ENCODE measurements at places on chromosomes 6 and 20.
A peak's percentile ranks its signal among the peaks of the same experiment; 100 is the strongest.

GRCh38 chr6:11953641-11954040 lies 58.5 kb upstream of the HIVEP1 start:
- no peak for DNase-seq

- no peak for DNase-seq
These were observed 13.4 kb downstream of the PTK7 start for GRCh38 chr6:43089467-43089866.

GRCh38 chr6:44701637-44702101 lies 314.2 kb downstream of the CDC5L start:
- DNase-seq = peak; percentile 71

GRCh38 chr6:45371924-45372573 lies 5.7 kb downstream of the SUPT3H start:
- DNase-seq = no peak

- no peak for DNase-seq
These were observed 814.4 kb downstream of the TENT5A start for GRCh38 chr6:80938131-80938530.

- no peak for DNase-seq
These were observed 17.5 kb downstream of the MMP24 start for GRCh38 chr20:35243986-35244385.

- no peak for DNase-seq
These were observed 52.7 kb downstream of the RPP21 start for GRCh38 chr6:30397697-30398096.

DNA sequence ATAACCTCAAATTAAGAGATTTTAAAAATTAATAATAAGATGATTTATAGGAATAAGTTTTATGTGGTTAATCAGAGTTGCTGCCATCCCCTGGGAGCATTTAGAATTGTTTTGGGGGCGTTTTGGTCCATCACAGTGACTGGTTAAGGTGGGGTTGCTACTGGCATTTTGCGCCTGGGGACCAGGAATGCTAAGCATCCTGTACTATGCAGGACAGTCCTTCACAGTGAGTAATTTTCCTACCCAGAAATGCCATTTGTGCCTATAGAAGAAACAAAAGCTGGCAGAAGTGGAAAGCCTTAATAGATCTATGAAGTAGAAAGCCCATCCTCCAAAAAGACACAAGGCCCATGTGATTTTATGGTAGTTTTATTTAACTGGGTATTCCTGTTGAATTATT lies 118.0 kb downstream of the ANKS1A start:
- DNase-seq = no peak

- no peak for DNase-seq
These were observed 8.4 kb upstream of the GPSM3 start for GRCh38 chr6:32200711-32201475.

GRCh38 chr20:51022803-51023616 lies at the start of gene KCNG1:
KCNG1 (minus strand) TSS chr20:51023107; CDS start chr20:51010338, 12,769 bp downstream.
- DNase-seq = peak; percentile 67

GRCh38 chr20:50725724-50726005 lies 5.7 kb upstream of the PARD6B start:
- DNase-seq = no peak

- DNase-seq = peak; percentile 39
These were observed 197.5 kb downstream of the ISM1 start for GRCh38 chr20:13418263-13419229.

GRCh38 chr20:32432277-32432676 lies 74.1 kb downstream of the ASXL1 start:
- DNase-seq = no peak

DNA sequence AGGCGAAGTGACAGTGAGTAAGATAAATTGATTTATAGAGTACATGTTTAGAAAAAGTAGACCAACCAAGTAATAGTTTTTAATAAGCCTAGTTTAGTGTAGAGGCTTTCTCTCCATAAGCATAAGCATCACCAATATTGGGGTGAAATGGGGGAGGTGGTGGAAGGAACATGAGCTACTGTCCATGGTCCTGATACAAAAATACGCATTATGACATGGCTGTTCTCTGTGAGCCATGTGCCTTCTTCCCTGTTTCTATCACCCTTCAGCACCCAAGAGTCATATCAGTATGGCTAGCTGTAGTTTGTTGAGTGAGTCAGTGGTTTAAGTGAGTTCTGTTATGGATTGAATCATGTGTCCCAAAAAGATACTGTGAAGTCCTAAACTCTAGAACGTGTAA lies 150.8 kb downstream of the EDN1 start:
- peak; percentile 17 for DNase-seq

DNA sequence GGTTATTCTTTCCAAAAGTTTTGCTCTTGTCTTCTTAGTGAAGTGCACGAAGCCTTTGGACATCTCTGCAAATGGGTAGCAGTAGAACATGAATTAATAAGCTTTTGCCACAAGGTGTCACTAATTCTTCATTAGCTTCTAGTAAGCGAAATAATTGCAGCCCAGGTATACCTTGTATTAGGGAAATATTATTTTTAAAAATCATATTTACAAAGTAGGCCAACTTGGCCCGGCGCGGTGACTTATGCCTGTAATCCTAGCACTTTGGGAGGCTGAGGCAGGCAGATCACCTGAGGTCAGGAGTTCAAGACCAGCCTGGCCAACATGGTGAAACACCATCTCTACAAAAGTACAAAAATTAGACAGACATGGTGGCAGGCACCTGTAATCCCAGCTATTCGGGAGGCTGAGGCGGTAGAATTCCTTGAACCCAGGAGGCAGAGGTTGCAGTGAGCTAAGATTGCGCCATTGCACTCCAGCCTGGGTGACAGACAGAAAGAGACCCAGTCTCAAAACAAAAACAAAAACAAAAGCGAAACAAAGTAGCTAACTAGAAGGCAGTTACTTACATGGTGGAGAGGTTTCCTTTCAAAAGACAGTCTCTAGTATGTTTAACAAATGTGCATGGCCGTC lies 8.8 kb upstream of the RSPH3 start:
- peak; percentile 50 for DNase-seq

DNA sequence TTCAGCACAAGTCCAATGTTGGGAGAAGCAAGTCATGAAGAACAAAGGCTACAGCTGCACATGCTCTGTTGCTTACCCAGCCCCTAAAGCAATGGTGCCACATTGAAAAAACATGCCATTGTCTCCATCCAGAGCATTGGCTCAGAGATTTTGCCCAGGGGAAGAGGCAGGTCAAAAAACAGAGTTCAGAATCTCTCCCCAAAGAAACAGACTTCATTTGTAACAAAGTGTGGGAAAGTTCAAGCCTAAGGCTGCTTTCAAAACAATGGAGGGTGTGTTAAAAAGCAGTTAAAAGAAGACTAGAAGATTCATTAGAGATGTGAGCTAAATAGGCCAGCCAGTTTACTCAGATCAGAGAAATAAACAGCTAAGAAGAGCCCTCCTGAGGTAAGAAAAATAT lies 63.6 kb downstream of the DZANK1 start:
- no peak for DNase-seq

- DNase-seq = no peak
These were observed 63.0 kb downstream of the ABHD12 start for GRCh38 chr20:25327521-25328235.

- peak; percentile 55 for DNase-seq
These were observed 29.4 kb upstream of the TAGAP start for GRCh38 chr6:159074120-159074684.

- DNase-seq = peak; percentile 5
These were observed 24.4 kb downstream of the ARG1 start for GRCh38 chr6:131597446-131597845.

DNA sequence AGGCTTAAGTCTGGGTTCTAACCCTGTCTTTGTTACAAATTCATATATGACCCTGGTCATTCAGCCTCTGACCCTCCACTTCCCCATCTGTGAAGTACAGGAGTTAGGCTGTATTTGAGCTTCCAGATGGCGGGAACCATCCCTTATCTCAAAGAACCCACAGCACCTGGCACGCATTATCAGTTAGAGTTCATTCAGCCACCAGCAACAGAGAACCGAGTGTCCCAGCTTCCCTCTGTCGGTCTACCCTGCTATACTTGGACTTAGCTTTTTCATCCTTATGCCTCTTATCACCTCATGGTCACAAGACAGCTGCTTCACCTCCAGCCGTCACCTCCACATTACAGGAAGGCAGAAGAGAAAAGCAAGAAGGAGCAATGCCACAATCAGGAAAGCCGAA lies 147.8 kb downstream of the EYA2 start:
- no peak for DNase-seq

DNA sequence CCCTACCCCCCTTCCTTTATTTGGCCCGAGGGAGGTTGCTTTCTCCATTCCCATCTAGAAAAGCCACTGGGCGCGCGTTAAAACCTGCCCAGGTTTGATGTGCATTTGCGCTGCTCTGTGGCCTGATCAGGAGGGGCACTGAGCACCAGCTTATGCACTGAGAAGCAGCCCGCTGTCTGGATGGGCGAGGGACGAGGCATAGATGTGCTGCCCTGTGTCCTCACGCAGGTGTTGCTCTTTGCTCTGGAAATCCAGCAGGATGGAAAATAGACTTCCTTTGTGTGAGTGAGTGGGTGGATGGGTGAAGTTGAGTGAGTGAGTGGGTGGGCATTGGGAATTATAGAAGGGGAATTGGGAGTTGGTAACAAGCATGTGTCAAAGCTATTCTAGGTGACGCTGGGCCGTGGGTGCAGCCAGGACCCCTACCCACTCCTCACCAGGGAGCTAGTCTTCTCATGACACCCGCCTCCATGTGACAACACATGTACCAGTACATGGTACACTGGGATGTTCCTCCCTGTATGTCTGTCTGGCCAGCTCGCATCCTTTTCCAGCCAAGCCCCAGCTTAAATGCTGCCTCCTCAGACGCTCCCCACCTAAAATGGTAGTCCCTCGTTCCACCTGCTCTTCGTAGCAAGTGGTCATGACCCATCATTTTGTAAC lies 162.6 kb downstream of the DTNBP1 start:
- no peak for DNase-seq

DNA sequence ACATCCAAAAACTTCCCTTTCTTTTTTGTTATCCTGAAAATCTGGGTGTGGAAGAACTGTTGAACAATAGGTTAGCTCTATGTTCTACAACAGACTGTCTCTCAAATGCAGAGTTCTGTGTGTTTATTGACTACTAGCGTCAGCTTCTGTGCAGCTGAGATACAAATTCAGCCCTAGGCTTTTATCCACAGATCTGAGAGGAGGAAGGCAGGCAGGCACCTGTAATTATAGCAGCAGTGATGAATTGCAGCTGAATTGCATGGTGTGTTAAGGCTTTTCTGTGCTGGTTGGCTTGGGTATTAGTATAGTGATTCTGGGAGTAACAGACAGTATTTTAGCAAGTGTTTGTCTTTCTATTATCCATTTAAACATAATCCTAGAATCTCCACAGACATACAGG lies 24.4 kb downstream of the GRIK2 start:
- DNase-seq = no peak

GRCh38 chr6:31897612-31898382 lies at the start of gene EHMT2:
EHMT2 (minus strand) TSS chr6:31897698; CDS start chr6:31897677, 21 bp downstream.
- DNase-seq = peak; percentile 78

- DNase-seq = no peak
These were observed 116.3 kb upstream of the AFDN start for GRCh38 chr6:167710363-167710920.

All from cardiac fibroblast (primary cell).